Endodermal cell (in vitro differentiated cells): ENCODE measurements at places on chromosomes 3 and 15.

GRCh38 chr3:52441772-52442332 is 3.1 kb downstream of the SEMA3G start:
- no peak overlapping the region for H3K4me3 ChIP-seq
- H3K4me1 ChIP-seq, result no peaks in the 10 kb centered on the region
- H3K36me3 ChIP-seq, result no peaks in the 10 kb centered on the region
- H3K27ac ChIP-seq, result no peak overlapping the region
- no peaks in the 10 kb centered on the region for H3K27me3 ChIP-seq
- no peak for DNase-seq

DNA sequence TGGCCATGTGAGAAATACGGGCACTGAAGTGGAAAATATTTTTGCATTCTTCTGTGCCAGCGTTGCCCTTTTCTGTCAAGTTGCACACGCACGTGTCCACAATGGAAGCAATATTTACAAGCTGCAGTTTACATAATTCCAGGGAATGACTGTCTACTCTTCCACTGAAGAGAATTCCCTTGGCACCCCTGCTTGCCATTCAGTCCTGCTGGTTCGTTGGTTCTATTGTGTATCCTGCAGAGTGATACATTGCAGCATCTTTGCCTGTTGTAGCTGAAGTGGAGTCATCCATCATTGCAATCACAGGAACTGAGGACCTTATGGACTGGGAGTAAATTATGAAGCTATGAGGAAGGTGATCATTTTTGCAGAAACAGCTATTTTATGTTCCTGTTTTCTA is 759.4 kb downstream of the ROBO2 start:
- no peaks in the 10 kb centered on the region for H3K4me1 ChIP-seq
- H3K27me3 ChIP-seq, result no peaks in the 10 kb centered on the region
- no peaks in the 10 kb centered on the region for H3K36me3 ChIP-seq
- H3K4me3 ChIP-seq, result no peak overlapping the region
- peak overlapping the region; percentile 40 for H3K27ac ChIP-seq

DNA sequence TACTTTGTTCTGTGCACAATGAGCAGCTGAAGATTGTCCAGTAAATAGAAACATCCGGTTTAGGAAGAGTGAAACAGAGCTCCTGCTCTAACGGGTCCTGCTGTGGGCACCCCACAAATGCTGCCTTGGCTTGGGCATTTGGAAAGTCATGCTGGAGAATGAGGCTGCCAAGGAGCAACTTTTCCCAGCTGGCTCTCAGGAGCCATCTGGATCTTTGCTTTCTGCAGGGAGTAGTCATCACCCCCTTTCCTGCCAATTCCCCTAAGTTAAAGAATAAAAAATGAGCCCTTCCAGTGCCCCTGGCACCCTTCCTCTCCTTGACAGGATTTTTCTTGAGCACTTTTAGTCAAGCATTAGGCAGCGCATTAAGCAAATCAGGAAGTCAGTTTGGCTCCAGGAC is 90.0 kb downstream of the FAM43A start:
- H3K4me1 ChIP-seq, result no peaks in the 10 kb centered on the region
- no peaks in the 10 kb centered on the region for H3K36me3 ChIP-seq
- DNase-seq, result no peak
- no peaks in the 10 kb centered on the region for H3K27me3 ChIP-seq

DNA sequence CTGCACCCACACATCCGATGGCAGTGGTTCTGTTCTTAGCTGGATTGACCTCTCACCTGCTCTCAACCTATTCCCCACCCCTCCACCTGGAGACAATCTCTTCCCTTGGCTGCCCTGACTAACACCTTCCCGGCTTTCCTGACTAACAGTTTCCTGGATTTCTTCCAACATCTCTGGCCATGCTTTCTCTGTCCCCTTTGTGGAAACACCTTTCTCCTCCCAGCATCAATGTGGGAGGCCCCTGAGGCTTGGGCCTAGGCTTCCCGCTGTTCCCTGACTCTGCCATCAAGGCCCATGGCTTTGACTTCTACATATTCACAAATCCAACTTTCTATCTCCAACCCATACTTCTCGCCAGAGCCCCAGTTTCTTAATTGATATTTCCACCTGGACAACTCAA is 142.8 kb upstream of the ATP2B2 start:
- H3K4me1 ChIP-seq, result no peaks in the 10 kb centered on the region
- H3K27ac ChIP-seq, result no peak overlapping the region
- no peaks in the 10 kb centered on the region for H3K36me3 ChIP-seq
- no peak overlapping the region for H3K4me3 ChIP-seq
- H3K27me3 ChIP-seq, result no peaks in the 10 kb centered on the region

DNA sequence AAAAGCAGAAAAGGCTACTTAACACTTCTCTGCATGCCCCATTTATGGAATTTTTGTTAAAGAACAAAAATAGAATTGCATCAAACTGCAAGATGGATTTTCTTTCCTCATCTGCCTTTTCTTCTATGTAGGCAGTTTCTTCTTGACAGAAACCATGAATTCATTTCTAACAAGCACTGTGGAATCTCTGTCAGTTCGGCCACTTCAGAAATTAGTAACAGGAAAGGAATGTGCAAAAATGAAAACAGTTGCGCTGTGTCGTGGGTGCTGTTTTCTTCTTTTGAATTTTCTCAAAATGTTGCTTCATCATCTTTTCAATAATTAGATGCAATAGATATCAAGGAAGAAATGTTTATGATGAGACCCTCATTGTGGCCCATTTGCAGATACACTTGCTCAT is 151.6 kb downstream of the FOXB1 start:
- H3K27me3 ChIP-seq, result no peaks in the 10 kb centered on the region
- no peak overlapping the region for H3K27ac ChIP-seq

DNA sequence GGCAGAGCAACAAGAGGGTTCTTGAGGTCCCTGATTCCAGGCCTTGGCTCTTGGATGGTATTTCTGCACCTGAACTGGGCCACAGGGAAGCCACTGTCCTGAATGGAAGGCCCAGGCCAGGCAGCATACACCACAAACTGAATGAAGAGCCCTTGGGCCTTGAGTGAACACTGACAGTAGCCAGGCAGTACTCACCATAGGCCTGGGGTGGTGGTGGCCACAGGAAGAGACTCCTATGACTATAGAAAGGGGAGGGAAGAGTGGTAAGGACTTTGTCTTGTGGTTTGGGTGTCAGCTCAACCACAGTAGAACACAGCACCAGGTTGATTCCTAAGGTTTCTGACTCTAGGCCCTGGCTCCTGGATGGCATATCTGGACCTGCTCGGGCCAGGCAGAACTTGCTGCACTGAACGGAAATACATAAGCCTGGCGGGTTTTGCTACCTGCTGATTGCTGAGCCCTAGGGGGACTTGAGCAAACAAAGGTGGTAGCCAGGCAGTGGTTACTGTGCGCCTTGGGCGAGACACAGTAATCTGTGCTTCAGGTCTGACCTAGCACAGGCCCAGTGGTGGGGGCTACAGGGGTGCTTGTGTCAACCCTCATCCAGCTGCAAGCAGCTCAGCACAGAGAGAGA is 241.4 kb downstream of the ISL2 start:
- H3K4me1 ChIP-seq, result no peaks in the 10 kb centered on the region
- H3K4me3 ChIP-seq, result no peak overlapping the region
- H3K27me3 ChIP-seq, result no peaks in the 10 kb centered on the region
- no peak for DNase-seq
- no peaks in the 10 kb centered on the region for H3K36me3 ChIP-seq
- no peak overlapping the region for H3K27ac ChIP-seq

GRCh38 chr15:52338058-52338457 is 42.5 kb upstream of the MYO5C start:
- no peaks in the 10 kb centered on the region for H3K4me1 ChIP-seq
- H3K4me3 ChIP-seq, result no peak overlapping the region
- H3K27me3 ChIP-seq, result no peaks in the 10 kb centered on the region
- H3K27ac ChIP-seq, result no peak overlapping the region

DNA sequence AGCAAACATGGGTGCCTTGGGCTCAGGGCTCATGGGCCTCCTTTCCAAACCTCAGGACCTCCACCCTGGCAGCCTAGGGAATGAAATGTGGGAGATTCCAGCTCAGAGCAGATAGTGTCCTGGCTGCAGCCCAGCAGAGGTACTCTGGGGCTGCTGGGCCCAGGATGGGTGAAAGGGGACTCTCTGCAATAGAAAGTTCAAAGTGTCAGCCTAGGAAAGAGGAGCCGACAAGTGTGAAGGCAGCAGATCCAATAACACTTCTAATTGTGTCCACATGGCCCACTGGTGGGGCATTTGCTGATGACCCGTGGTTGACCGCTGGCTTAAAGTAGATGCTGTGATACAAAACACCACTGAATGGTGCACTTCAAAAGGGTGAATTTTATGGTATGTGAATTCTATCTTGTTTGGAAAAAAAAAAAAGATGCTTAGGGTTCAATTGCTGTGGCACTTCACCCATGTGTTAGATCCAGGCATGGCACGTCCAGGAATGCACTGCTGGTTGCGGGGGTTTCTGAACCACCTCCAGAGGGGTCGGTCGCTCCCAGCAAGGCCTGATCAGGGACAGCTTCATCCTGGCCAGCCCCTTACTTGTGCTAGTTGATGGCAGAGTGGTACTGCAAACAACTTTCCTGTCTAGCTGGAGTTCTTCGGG is 20.9 kb downstream of the AMOTL2 start:
- H3K27ac ChIP-seq, result no peak overlapping the region

DNA sequence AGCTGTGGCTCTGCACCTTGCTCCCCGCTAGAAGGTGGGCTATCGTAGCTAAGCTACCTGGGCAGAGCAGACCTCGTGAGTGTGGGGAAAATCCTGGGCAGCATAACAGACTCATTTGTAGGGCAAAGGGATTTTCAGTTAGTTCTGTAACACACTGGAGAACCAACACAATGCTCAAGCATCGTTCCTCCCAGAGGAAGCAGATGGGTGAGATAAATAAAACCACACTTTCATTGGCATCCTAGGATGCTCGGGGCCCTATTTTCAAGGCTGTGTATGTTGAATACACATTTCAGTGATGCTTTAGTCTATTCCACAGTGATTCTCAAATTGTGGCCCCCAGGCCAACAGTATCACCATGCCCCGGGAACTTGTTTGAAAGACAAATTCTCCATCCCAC is 20.0 kb downstream of the LIPC start:
- peaks cover 4% of the 10 kb centered on the region for H3K4me1 ChIP-seq
- no peak overlapping the region for H3K27ac ChIP-seq
- H3K4me3 ChIP-seq, result no peak overlapping the region
- H3K27me3 ChIP-seq, result no peaks in the 10 kb centered on the region
- no peaks in the 10 kb centered on the region for H3K36me3 ChIP-seq
- no peak for DNase-seq

- no peaks in the 10 kb centered on the region for H3K4me1 ChIP-seq
- DNase-seq, result peak; percentile 76
- peaks cover 89% of the 10 kb centered on the region for H3K27me3 ChIP-seq
- H3K36me3 ChIP-seq, result no peaks in the 10 kb centered on the region
- no peak overlapping the region for H3K27ac ChIP-seq
- peak overlapping the region; percentile 79 for H3K4me3 ChIP-seq
Measured at GRCh38 chr15:51751697-51752683, 593 bp downstream of the TMOD2 start.

- H3K27me3 ChIP-seq, result no peaks in the 10 kb centered on the region
- H3K4me1 ChIP-seq, result no peaks in the 10 kb centered on the region
- no peak for DNase-seq
- H3K27ac ChIP-seq, result no peak overlapping the region
- H3K4me3 ChIP-seq, result no peak overlapping the region
- H3K36me3 ChIP-seq, result no peaks in the 10 kb centered on the region
Measured at GRCh38 chr3:156583469-156583868, 28.6 kb upstream of the SSR3 start.

- no peak overlapping the region for H3K4me3 ChIP-seq
- peaks cover 8% of the 10 kb centered on the region for H3K4me1 ChIP-seq
- peak overlapping the region; percentile 77 for H3K27ac ChIP-seq
- DNase-seq, result peak; percentile 70
- no peaks in the 10 kb centered on the region for H3K36me3 ChIP-seq
- H3K27me3 ChIP-seq, result no peaks in the 10 kb centered on the region
Measured at GRCh38 chr15:77533578-77534430, 98.9 kb downstream of the LINGO1 start.

- no peaks in the 10 kb centered on the region for H3K27me3 ChIP-seq
- no peak overlapping the region for H3K27ac ChIP-seq
- H3K4me3 ChIP-seq, result no peak overlapping the region
- no peaks in the 10 kb centered on the region for H3K36me3 ChIP-seq
- DNase-seq, result no peak
- peaks cover 3% of the 10 kb centered on the region for H3K4me1 ChIP-seq
Measured at GRCh38 chr3:54949491-54950044, 21.7 kb upstream of the LRTM1 start.

DNA sequence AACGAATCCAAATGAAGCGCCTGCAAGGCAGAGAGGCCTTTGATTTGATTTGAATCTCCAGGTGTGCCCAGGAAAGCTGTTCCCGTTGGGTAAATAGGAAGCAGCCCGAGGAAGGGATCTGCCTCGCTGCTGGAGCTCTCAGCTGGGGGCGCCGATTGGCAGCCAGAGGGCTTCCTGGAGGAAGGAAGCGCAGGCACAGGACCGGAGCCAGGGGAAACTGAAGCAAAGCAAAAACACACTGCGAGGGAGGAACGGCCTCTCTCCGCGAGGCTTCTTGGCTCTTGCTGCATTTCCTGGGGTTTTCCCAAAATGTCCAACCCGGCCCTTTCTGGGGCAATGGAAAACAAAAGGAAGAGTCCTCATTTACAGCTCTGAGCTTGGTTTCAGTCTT is 80.3 kb downstream of the TMEM266 start:
- H3K27ac ChIP-seq, result no peak overlapping the region
- H3K36me3 ChIP-seq, result no peaks in the 10 kb centered on the region
- peaks cover 3% of the 10 kb centered on the region for H3K4me1 ChIP-seq
- no peak overlapping the region for H3K4me3 ChIP-seq
- no peaks in the 10 kb centered on the region for H3K27me3 ChIP-seq

DNA sequence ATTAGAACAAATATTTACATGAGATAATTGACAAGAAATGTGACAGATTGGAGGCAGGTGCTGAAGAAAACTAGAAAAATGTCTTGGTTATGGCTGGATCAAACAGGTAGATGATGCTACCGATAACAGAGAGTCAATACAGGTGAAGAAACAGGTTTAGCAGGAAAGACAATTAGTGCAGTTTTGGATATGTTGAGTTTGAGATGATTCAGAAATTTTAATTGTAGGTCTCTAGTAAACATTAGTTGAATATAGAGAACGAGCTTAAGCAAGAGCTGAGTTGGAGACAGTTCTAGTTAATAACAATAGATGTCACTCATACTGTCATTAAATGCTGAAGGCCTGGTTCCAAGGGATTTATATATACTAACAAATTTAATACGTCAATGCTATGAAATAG is 524.4 kb downstream of the NSUN3 start:
- no peaks in the 10 kb centered on the region for H3K36me3 ChIP-seq
- no peak overlapping the region for H3K27ac ChIP-seq
- DNase-seq, result no peak
- no peak overlapping the region for H3K4me3 ChIP-seq
- no peaks in the 10 kb centered on the region for H3K4me1 ChIP-seq

DNA sequence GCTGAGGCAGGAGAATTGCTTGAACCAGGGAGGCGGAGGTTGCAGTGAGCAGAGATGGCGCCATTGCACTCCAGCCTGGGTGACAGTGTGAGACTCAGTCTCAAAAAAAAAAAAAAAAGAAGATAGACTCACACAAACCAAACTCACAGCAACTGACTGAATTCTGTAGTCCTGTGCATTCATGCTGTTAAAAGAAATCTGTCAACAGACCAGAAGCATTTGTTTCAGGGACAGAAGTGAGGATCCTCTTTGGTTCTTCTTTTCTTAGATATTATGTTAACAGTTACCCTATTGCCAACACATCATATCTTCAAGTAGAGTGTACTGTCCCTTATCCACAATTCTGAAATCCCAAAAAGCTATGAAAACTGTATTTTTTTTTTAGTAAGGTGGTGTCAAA is 192.4 kb downstream of the CDIN1 start:
- no peaks in the 10 kb centered on the region for H3K27me3 ChIP-seq
- DNase-seq, result no peak
- H3K4me1 ChIP-seq, result no peaks in the 10 kb centered on the region
- H3K4me3 ChIP-seq, result no peak overlapping the region
- no peak overlapping the region for H3K27ac ChIP-seq

GRCh38 chr3:55624238-55624637 is 137.1 kb upstream of the WNT5A start:
- DNase-seq, result no peak
- no peaks in the 10 kb centered on the region for H3K36me3 ChIP-seq
- H3K4me1 ChIP-seq, result peaks cover 3% of the 10 kb centered on the region
- no peak overlapping the region for H3K4me3 ChIP-seq
